Kidney epithelial cell (primary cell): ENCODE measurements at places on chromosomes 16 and 17.

DNA sequence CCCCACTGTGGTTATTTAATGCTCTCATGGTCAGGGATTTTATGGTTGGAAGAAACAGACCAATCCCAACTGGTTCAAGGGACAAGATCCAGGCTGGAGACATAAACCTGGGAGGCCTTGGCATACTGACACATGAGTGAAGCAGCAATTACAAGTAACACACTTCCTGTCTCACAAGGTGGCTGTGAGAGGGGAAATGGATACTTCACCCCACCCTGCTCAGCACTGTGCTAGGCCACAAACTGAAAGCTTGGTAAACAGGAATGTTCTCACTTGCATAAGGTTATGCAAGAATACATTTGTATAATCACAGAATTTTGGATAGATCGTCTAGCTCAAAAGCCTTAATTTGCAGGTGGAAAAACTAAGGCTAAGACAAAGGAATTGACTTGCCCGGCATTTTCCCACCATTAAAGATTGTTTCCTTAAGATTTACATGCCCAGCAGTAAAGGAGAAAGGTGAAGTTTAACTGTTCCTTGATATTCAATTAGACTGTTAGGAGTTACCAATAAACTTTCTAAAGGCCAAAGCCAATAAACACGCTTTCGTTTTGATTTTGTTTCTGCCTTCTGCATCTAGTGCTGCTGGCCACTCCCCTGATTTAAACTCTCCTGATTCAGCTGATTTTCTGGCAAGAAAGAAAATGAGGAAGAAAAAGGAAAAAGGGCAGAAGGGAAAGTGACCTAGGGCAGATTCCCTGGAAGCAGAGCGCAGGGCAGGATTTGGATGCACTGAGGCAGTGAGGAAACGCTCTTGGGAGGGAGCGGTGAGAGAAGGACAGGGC is 215.6 kb upstream of the CDH5 start:
- no peak for DNase-seq

- DNase-seq: no peak
Measured at GRCh38 chr16:83789642-83790401, 18.0 kb upstream of the HSBP1 start.

- no peak for DNase-seq
Measured at GRCh38 chr17:62713086-62713881, 85.8 kb downstream of the MRC2 start.

- DNase-seq: no peak
Measured at GRCh38 chr17:57412520-57413096, 156.3 kb downstream of the MSI2 start.

DNA sequence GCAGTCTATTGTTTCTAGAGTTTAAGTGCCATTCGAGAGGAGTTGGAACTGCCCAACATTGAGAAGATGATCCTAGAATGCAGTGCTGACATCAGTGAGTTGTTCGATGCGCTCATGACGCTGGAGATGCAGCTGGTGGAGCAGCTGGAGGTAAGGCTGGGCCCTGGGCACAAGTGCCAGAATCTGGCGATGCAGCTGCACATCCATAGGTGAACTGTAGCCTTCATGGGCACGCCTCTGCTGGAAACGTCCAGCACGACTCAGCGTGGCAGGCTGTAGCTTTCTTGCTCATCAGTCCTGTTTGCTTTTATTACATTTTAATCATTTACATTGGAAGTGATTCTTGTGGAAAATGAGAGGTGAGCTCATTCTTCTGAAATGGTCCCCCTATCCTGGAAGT is 31.7 kb downstream of the DRC3 start:
- DNase-seq: no peak

GRCh38 chr17:42272162-42272907 is 3.9 kb downstream of the STAT5B start:
- no peak for DNase-seq

- DNase-seq: no peak
Measured at GRCh38 chr16:22284637-22285036, 12.6 kb upstream of the POLR3E start.

GRCh38 chr17:55318081-55318480 is 53.3 kb downstream of the HLF start:
- DNase-seq: no peak

GRCh38 chr17:82648742-82649331 is 593 bp upstream of the WDR45B start:
- no peak for DNase-seq

GRCh38 chr17:75124041-75124818 is 7.3 kb downstream of the NT5C start:
- DNase-seq: peak; percentile 85

DNA sequence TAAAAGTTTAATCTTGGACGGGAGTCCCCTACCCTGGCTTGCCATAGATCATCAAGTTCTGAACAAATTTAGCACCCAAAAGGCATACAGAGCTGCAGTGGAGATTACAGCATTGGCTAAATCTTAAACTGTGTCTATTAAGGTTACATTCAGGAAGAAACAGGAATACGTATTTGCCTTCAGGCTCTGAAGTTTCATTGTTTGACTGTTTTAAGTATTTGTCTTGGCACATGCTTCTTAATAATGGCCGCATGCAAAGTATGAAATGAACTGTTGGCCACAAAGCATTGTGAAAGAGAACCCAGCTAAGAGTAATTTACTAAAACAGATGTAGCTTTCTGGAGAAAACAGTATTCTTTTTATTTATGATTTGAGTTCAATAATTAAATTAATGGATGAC is 63.9 kb upstream of the CNEP1R1 start:
- DNase-seq: no peak

DNA sequence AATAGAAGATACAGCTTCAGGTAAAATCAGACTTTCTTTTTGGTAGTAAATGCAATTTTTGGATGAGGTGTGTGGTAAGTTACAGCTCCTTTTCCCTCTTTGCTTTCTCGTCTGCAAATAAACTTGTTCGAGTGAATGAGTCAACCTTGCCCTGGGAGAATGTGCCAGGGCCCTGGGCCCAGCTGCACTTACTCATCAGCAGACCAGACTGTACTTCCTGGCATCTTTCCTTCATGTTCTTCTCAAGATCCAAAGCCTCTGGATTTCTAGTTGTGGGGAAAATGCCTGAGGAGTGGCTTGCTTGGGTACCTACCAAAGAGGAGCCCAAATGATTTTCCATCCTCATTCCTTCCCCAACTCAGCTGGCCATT is 5.4 kb upstream of the G6PC1 start:
- peak; percentile 77 for DNase-seq

DNA sequence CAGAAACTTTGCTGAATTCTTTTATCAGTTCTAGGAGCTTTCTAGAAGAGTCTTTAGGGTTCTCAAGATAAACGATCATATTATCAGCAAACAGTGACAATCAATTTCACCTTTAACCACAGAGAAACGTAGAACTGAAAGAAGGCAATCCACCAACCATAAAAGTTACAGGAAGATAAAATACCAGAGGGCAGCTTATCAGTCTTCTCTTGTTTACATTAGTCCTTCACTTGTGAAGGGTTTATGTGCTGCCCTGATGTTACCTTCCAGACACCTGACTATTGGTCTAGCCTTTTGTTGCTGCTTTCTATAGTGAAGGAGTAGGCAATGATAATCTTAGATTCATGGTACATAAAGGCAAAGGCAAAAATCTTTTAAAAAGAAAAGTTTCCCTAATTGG is 73.2 kb upstream of the EFCAB3 start:
- DNase-seq: no peak

DNA sequence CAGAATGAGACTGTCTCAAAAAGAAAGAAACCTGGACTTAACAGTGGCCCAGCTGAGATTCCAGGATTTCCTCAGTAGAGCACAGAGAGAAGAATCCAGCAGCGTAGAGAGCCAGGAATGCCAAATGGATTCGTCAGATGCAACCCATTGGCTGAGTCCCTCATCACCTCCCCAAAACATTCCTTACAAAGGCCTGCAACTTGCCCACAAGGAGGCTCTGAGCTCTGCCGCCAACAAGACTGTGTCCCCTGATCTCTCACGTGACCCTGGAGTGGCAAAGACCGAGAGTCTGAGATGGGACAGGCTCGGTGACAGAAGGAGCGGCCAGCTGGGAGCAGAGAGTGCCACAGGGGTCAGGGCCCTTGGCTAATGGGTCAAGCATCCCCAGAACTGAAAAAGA is 6.9 kb upstream of the CHMP6 start:
- no peak for DNase-seq

GRCh38 chr16:11319529-11320146 is 25.6 kb upstream of the RMI2 start:
- no peak for DNase-seq

DNA sequence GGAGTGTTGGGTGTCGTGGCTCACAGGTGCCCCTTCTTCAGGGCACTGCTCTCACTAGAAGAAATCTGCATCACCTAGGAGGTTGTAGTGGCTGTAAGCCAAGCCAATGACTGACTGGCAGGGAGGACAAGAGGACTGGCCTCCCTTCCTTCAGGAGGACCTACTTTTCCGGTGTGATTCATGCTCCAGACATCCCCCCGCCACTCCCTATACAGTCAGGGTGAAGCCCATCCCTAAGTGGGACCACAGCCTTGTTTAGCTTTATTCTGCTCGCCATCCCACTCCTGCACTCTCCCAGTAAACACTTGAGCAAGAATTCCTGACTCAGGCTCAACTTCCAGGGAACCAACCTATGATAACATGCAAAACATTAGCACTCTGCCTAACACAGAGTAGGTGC is 67.0 kb downstream of the PLCG2 start:
- no peak for DNase-seq

DNA sequence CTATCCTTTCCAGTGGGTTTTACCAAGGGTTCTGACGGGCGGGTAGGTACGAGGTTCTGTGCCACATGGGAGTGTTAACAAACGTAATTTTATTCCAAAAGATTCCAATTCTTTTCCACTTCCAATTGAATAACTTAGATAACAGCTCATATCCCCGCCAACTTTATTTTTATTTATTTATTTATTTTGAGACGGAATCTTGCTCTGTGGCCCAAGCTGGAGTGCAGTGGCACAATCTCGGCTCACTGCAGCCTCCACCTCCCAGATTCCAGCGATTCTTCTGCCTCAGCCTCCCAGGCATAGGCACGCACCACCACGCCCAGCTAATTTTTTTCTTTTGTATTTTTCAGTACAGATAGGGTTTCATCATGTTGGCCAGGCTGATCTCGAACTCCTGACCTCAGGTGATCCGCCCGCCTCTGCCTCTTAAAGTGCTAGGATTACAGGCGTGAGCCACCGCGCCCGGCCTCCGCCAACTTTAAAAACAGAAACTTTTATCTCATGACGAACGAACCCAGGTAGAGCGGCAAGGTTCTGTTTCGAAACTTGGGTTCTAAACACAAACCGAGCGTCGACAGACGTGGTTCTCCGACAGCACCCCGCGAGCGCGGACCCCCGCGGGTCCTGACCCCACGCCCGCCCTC is 613 bp downstream of the ECI1 start:
- no peak for DNase-seq

DNA sequence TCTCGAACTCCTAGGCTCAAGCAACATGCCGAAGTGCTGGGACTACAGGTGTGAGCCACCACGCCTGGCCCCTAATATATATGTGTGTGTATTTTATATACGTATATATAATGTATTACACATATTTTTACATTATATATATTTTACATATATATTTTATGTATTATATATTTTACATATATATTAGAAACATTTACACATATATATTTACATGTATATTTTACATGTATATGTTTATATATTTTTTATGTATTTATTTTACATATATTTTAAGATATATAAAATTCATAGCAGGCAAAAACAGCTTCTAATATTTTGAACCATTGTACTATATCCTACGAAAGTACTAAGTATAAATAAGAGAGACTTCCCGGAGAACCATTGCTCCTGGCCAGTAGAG is 455.1 kb downstream of the XYLT1 start:
- no peak for DNase-seq

- no peak for DNase-seq
Measured at GRCh38 chr17:83121921-83122820, 42.8 kb downstream of the METRNL start.

DNA sequence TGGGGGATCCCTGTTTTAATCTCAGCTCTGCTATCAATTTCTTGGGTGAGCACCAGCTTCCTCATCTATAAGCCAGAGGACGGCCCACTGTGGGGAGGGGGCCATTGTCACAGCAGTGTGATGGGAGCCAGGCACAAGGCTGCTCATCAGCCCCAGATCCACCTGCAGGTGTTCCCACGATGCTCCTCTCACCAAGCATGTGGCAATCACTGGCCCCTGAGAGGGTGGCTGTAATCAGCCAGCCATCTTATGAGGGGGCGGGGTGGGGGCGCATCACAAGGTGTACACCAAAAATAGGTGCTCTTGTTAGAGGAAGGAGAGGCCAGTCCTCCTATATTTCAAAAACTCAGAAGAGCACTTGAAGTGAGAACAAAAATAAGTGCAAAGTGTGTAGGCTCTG is 31.2 kb downstream of the HNF1B start:
- no peak for DNase-seq

DNA sequence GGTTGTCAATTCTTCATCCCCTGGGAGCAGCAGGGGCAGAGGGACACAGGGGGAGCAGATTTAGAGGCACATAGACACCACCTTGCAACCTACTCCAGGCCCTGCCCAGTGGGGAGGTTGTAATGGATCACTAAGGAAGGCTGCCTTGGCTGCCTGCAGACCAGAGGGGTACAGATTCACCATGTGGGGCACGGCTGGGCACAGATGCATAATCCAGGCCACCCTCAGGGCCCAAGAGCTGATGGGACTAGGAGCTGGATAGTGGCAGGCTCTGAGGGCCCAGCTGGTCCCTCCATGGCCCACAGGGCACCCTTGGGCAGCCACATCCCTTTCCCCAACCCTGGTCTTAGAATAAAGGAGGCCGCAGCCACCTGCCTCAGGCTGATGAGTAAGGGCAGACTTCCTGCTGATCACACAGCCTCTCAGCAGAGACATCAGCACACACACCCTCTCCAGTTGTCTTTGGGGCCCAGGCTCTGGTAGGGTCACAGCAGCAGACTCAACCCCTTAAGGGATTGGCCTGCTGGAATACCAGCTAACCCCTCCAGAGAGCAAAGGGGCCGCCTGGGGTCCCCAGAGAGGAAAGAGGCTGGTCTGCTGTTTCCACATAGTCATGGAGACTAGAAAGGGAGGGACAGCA is 224.9 kb downstream of the GSG1L start:
- DNase-seq: no peak
